HCT116 (cell line): ENCODE measurements at places on chromosomes 6 and 20.

DNA sequence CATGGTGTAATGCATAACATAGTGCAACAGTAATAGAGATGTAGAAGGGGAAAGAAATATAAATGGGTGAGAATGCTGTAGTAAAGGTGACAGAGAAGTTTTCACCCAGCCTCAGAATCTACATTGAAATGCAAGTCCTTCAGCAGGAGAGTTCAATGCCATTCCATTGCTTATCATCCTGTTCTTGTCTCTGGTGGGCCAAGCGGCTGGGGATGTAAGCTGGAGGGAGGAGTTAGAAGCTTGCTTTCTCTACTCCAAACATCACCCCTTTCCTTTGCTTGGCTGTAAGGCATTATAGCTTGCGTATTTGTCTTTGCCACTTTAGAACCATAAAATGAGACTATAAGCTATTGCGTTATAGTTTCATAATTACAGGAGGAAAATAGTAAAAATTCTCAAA is 2.2 kb upstream of the FUT9 start:
- no peak for DNase-seq

DNA sequence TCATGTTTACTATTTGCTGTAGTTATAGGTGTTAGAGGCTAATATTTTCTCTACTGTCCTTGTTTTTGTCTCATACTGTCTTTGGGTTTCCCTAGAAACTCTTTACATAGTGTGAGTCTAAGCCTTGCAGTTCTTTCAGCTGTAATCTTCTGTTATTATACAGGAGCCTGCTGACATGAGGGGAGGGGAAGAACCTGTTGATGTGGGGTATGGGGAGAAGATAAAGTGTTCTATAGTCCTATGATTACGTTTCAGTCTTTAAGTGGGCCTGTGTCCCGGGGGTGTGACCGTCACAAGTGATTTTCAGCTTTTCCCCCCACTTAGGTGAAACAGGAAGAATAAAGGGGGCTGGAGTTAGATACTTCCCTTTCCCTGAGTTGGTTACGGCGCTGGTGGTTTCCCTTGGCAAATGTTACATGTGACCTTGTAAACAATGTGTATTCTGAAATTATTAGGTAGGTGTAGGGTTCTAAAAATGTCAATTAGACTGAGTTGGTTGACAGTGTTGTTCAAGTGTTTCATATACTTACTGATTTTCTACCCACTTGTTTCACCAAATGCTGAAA is 41.3 kb downstream of the REV3L start:
- no peak for DNase-seq

GRCh38 chr6:31580807-31581433 is 1.3 kb downstream of the LTB start:
- DNase-seq: peak; percentile 33

DNA sequence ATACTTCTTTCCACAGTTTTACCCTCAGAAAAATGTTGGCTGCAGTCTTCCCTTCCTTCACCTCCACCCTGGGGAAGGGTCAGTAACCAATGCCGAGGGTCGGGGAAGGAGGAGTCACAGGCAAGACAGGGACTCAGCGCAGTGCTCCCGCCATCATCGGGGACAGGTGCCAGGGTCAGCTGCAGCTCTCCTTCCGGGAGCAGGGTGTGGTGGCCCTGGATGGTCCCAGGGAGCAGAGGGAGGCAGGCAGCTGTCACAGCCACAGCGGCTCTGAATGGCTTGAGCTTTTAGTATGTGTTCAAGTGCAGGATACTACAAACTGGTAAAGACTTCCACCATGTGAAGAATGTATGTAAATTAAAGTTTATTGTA is 26.0 kb upstream of the PI16 start:
- DNase-seq: no peak

GRCh38 chr6:37695857-37696219 is 1.8 kb downstream of the MDGA1 start:
- DNase-seq: no peak

- no peak for DNase-seq
Measured at GRCh38 chr6:22082218-22082617, 214.6 kb downstream of the PRL start.

DNA sequence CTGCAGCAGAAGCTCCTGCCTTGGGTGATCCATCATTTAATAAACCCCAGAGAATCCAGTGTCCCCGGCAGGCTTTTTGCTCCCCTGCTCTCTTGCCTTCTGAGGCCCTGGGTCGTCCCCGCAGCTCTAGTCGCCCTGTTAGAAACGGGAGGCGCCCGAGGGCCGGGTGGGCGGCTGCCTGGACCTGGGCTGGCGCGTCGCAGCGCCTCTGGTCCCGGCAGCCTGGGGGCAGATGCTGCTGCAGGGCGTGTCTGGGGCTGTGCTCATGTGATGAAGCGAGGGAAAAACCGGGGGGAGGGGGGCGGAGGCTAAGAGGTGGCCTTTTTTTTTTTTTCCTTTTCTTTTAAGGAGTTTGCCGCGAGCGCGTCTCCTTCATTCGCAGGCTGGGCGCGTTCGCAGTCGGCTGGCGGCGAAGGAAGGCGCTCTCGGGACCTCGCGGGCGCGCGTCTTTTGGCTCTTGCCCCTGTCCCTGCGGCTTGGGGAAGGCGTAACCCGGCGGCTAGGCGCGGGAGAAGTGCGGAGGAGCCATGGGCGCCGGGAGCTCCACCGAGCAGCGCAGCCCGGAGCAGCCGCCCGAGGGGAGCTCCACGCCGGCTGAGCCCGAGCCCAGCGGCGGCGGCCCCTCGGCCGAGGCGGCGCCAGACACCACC is 394 bp downstream of the AKAP12 start:
- peak; percentile 59 for DNase-seq

GRCh38 chr6:158801655-158802294 is 17.4 kb downstream of the EZR start:
- no peak for DNase-seq
